PC-9 (cell line): ENCODE measurements at places on chromosomes 4 and X.

GRCh38 chr4:7649741-7650531, 215.2 kb upstream of the PSAPL1 start:
- DNase-seq = peak; percentile 41

DNA sequence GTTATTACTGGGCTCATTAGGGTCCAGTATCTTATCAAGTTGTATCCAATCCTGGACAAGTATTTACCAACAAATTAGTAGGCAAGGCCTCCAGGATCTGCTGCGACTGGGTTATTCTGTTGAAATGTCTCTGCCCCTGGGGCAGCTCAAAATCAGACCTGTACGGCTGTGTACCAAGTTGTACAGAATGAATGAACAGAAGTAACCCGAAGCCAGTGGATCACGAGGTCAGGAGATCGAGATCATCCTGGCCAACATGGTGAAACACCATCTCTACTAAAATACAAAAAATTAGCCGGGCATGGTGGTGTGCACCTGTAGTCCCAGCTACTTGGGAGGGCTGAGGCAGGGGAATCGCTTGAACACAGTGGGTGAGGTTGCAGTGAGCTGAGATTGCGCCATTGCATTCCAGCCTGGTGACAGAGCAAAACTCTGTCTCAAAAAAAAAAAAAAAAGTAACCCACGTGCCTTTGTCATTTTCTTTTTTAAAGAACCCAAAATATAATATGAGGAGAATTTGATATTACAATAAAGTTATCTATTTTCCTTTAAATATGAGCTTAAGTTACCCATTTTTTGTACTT, 127.3 kb downstream of the CBR4 start:
- peak; percentile 45 for DNase-seq

DNA sequence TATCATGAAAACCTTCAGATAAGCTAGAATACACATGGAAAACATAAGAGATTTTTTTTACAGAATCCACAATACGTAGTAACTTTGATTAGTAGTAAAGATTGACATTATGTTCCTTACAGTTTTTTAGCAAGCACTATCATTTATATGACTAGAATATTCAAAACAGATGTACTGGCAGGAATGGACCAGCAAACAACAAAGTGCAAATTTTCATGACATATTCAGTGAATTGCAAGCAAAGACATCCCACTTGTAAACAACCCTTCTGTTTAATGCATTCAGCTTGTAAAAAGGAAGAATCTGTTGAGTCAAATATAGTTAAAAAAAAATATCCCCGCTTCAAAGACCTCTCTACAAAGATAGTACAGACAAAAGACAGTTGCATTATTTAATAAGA, 403.7 kb upstream of the TRAM1L1 start:
- DNase-seq = no peak

- no peak for DNase-seq
Observed at GRCh38 chrX:109687903-109688302, 45.2 kb downstream of the ACSL4 start.

DNA sequence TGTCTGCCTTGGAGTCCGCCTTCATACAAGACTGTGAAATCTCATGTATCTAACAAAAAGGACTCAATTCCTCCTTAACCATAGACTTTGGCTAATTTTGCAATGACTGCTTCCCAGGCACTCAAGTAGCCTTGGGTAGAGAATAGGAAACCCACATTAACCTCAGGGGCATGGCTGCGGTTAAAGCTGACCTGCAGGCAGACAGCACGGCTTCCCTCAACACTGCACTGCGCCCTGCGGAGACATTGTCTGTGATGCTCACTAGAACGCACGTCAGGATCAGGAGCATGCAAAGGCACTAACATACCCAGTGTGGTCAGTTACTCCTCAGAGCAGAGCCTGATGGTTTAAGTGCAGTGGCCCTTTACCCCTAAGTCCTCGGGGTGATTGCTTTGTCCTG, 10.3 kb upstream of the GPR143 start:
- DNase-seq = no peak

DNA sequence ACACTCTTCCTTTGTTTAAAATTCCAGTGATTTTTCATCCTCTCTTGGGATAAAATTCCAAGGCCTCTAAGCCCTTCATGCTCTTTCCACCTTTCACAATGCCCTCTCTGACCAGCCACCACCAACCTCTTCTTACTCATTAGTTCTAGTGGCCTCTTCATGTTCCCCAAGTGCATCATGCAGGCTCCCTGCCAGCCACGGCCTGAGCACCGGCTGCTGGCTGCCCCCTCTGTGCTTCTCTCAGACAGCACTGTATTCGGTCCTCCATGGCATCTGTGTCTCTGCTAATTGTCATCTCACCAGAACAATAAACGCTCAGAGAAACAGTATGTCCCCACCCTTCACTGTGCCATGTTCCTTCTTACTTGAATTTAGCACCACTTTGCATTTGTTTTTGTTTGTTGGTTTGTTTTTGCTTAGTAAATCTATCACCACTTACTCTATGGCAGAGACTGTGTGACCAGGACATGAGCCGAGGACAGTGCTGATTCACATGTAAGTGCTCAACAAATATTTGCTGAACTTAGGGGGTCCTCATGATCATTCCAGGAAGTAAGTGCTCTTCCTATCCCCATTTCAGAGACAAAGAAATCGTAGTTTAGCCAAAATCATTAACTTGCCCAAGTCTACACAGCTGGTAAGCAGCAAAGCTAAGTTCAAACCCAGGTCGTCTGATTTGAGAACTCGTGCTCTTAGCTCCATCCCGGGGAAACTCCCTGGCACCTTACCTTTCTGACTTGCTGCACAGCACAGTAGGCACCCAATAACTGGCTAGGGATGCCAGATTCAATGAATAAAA, 77.1 kb upstream of the UCP1 start:
- DNase-seq = no peak
